ENCODE measurements at places on chromosomes 1 and 21.
A peak's percentile ranks its signal among the peaks of the same experiment; 100 is the strongest.

GRCh38 chr1:94886361-94886760 lies 40.5 kb downstream of the CNN3 start:
- no peak for DNase-seq

- DNase-seq, result peak; percentile 59
Measured at GRCh38 chr1:162029157-162029556, 5.5 kb upstream of the OLFML2B start.

GRCh38 chr1:46084553-46085451 lies 47.6 kb downstream of the PIK3R3 start:
- no peak for DNase-seq

- DNase-seq, result no peak
Measured at GRCh38 chr1:228145463-228146416, 4.0 kb upstream of the GJC2 start.

DNA sequence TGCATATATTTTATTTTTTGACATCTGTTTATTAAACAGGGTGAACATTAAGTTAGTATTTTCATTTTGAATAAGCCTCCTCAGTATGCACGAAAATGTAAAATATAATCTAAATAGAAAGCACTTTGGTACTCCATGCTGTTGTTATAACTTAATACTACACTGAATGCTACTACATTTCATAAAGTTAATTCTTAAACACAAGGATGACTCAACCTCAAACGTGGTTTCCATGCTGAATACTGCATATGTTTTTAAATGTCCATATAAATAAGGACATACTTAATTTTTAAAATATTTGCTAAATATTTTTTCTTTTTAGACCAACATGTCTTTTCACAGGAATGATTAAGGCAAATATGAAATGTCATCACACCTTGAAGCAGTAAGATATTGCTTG lies 83.9 kb downstream of the USP24 start:
- DNase-seq, result no peak

DNA sequence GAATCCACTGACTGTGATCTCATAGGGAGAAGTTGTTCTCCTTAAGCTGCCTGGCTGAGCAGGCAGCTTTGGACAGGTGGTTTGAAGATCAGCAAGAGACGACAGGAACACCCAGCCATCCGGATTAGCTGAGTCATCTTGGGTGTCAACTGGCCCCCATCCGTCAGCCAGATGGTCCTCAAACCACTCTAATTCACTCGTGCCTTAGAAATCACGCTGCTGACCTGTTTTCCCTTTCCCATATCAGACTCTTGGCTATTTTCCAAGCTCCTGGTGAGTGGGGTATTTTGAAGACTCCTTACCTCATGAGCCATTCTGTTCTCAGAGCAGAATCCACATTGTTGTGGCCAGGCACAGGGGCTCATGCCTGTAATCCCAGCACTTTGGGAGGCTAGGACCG lies 149.1 kb upstream of the L1TD1 start:
- DNase-seq, result no peak

DNA sequence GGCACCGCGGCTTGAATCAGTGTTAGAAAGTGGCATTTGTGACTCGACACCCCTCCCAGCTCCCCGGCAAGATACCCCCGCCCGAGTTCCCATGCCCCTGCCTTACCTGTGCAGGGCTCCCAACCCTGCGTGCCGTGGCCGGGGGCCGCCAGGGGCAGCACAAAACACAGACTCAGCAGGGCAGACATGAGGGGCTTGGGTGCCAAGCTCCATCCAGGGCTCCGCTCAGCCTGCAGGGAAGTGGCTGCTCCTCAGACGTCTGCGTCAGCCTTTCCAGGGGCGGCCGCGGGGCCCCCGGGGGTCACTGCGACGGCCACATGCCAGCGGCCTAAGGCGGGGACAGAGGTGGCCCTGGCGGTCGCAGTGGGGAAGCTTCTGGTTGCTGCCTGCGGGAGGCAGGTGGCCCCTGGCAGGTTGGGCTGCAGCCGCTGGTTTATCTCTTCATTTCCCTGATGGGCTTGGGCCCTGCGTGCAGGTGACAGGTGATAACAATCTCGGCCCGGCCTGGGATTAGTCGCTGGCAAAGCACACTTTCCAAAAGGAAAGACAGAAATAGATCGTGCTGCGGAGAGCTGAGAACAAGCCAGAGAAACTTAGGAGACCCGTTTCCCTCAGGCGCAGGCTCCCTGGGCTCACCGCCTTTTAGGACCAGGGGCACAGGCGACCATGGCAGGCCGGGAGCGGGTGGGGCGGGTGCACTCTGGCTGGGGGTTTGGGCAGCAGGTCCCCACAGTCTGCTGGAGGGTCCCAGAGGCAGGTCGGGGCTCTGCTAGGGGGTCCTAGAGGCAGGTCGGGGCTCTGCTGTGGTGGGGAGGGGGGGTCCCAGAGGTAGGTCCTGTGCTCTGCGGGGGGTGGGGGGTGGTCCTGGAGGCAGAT lies at the start of gene TSPEAR:
Gene TSPEAR, minus strand, starts transcription at position 246 of the 876 bp plus-strand sequence. Its CDS starts 58 bp downstream, at position 188.
- DNase-seq, result peak; percentile 85

DNA sequence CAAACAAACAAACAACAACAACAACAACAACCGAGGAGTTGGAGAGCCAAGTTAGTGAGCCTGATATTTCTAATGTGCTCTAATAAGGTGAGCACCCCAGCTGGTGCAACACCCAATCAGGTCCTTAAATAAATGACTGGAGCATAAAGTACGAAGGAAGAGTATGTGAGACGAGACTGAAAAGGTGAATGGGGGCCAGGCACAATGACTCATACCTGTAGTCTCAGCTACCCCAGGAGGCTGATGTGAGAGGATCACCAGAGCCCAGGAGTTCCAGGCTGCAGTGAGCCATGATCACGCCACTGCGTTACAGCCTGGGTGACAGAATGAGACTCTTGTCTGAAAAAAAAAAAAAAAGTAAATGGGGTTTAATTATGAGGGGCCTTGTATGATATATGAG lies 152.0 kb upstream of the ZRANB2 start:
- DNase-seq, result no peak

- no peak for DNase-seq
Measured at GRCh38 chr1:23480187-23481025, 3.6 kb downstream of the ASAP3 start.

GRCh38 chr1:222749927-222750326 lies 12.9 kb downstream of the FAM177B start:
- DNase-seq, result no peak

DNA sequence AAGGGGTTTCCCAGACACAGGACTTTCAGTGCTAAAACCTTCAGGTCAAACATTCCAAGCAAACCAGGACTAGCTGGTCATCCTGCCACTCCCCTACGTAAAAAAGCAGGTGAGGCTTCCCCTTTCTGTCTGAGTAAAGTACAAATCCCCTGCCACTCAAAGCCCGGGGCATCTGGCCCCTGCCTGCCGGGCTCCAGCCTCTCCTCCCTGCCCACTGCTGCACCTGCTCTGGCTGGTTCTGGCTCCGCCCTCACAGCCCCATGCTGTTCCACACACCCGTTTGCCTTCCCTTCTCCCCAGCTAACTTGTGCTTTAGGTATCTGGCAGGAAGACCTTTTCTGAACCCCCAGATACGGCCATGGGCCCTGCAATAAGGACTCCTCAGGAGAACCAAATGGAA lies 23.3 kb upstream of the S100A7 start:
- DNase-seq, result peak; percentile 92

- no peak for DNase-seq
Measured at GRCh38 chr1:76351655-76352054, 277.1 kb downstream of the ST6GALNAC3 start.

DNA sequence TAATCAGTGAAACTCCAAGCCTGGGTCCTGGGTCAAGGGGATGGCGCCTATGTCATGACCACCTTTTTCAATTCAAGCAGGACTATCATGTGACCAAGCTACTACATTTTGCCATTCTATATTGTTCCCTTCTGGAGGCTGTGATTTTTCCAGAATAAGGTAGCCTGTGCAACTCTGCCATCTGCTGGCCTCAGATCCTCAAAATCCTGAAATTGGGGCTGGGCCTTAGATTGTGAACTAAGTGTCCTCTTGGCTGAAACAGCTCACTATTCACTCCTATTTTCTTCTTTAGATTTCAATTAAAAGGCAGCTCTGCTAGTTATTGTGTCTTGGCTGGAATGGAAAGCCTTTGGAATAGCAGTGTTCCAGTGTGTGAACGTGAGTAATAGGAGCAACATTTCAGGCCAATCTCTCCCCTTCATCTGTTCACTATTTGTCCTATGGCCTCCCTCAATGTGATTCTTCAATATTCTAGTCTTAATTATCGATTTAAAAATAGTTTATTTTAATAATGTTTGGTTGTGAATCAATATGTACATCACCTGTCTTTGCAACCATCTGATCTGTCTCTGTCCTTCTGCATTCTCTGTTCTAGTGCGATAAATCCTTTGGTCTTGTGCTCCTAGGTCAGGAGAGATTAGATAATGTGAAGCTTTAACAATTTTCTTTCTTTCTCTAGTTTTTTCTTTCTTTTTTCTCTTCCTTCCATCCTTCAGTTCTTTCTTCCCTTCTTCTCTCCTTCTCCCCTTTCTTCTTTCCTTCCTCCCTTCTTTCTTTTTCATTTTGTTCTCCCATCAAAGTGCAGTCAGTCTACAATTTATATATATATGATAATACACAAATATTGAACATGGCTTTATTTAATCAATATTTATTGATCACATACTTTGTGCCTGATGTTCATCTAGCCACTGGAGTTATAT lies 69.8 kb downstream of the CR1 start:
- no peak for DNase-seq

DNA sequence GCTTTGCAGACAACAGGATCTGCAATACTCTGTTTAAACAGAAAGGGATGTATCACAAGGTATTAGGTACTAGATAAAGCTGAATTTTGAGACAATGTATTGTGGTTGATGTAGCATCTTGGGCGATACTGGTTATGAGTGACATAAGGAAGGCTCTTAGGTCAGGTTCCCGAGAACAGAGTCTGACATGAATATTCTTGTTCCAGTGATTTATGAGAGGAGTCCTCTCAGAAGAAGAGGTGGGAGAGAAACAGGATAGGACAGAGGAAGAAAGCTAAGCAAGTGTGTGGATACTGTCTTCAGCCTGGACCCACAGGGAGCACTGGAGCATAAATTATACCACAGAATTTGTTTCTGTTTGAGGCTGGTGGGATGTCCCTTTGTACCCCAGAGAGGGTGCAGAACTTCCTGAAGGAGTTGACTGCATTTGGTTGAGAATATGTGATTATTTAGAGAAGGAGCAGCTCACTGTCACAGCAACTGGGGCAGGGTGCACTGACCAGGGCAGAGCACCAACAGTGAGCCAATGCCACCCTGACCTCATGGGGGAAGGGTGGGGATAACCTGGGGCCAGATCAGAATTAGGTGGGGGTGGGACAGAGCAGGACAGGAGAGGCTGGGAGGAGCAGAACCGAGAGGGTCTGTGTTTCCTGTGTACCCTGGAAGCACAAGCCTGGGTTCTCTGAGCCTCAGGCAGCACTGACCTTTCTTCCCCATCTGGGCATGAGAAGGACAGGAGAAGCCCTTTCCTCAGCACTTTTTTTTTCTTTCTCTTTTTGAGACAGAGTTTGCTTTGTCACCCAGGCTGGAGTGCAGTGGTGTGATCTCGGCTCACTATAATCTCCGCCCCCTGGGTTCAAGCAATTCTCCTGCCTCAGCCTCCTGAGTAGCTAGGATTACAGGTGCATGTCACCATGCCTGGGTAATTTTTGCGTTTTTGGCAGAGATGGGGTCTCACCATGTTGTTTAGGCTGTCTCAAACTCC lies 36.3 kb upstream of the SLC6A9 start:
- DNase-seq, result no peak

GRCh38 chr1:55582084-55582483 lies 366.9 kb upstream of the USP24 start:
- no peak for DNase-seq

DNA sequence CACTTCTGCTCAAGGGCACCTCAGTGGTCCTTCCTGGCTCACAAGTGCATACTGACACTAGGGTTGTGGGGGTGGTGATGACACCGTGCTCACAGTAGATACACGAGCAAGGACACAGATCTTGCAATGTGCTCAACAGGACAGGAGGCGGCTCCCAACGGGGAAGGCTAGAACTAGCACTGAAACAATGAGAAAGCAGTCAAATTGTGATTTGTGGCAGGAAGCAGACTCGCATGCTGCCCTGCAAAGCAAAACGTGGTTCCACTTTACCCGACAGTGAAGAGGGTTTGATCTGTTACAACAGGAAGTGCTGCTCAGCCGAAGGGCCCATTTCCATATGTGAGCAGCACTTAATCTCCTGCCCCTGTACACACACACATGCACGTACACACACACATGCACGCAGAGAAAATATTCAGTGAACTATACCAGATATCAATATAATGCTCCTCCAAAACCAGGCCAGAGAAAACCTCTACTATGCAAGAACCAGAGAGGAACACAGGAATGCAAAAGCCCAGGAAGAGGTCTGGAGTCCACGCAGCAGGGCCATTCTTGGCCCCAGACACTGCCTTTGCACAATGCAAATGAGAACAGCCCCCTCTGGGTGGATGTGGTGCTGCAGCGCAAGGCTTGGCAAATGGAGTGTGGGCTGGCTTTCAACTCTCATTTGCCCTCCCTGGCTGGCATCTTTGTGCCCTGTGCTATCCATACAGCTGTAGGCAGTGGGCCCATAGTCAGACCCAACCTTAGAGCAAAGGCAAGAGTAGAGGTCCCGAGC lies 47.1 kb downstream of the KANK4 start:
- DNase-seq, result no peak

- DNase-seq, result no peak
Measured at GRCh38 chr1:156673387-156674121, 3.7 kb downstream of the NES start.

DNA sequence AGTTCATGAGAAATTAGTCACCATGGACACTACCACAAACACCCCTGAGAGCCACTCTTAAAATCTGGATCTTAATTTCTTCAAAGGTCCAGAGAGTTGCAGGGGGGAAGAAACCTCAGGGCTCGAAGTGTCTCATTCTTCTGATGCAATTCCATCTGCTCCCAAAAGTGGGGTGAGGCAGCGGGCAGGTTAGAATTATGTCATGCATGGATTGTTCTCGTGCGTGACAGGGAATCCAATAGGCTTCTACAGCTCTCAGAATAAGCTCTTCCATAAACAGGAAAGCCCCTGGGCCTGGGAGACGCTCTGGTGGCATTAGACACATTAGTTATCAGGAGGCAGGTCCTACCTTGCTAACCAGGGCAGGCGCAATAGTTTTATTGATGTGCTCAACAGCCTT lies 8.4 kb downstream of the ENO1 start:
- DNase-seq, result no peak

DNA sequence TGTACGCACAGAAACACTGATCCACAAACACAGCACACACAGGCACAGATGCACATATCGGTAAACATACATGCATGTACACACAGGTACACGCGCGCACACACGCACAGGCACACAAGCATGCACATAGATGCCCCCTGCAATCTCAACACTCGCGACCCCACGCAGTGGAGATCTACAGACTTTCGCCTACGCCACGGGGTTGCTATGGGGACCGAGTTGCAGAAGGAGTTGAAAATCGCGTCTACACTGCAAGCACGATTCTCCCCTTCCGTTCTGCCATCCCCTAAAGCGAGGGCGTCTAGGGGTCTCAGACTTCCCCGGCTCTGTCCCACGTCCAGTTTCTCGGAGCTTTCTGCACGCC lies 826 bp downstream of the TRIM17 start:
- DNase-seq, result no peak

- no peak for DNase-seq
Measured at GRCh38 chr1:243420016-243420945, 164.4 kb downstream of the SDCCAG8 start.
